Esophagus muscularis mucosa (tissue), 4 donors: ENCODE measurements at places on chromosomes 6 and 20. TPM values are rescaled to one million over a fixed set of nuclear protein-coding genes. Genes with fewer than 3 reads are reported as not detected.

DNA sequence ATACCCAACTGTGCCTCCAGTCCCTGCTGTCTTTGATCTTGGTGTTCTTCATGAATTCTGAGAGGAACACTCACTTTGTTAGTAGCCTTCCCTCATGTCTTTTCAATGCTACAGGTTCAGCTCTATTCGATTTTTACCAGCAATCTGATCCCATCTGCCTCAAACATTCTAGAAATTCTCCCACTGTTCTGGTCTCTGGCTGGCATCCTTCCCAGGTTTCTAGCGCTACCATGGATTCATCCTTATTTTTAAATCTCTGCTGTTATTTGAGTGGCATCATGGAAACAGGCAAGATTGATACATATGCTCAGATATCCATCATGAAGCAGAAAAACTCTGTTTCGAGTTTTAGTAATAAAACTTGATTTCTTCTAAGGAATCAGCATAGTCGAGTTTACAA, 94.8 kb downstream of the GRM1 start:
- DNase-seq = no peak
- no peaks in the 10 kb centered on the region for H3K4me1 ChIP-seq
- peaks cover 5% of the 10 kb centered on the region for H3K27me3 ChIP-seq
- H3K36me3 ChIP-seq = no peaks in the 10 kb centered on the region
- H3K27ac ChIP-seq = no peak overlapping the region
- no peak overlapping the region for H3K4me3 ChIP-seq

DNA sequence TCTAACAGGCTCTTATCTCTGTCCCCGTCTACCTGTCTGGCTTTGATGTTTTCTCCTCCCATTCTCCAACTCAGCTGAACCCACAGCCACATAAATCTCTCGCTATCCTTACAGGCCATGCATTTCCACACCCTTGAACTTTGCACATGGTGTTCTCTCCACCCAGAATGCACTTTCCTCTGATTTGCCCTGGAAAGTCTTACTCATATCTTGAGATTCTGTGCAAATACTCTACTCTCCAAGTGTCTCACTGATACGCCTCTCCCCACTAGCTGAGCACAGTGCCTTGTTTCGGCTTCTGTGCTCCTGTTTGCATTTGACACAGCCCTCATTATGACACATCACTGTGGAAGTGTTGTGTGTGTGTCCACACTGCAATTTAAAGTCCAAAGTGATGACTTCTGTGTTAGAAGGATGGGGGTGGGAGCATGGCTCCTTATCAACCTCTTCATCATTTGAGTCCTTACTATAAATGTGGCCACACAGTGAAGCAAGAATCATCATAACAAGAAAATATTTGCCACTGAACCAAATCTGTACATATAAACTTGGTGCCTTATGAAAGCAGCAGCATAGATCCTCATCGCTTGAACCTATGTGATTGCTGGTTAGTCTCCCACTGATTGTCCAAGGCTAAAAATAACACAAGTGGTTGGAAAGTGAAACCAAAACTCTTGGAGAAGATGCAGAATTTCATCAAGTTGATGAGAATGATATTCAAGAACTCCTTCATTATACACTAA, 5.5 kb upstream of the PRELID3B start:
- peaks cover 4% of the 10 kb centered on the region for H3K4me1 ChIP-seq
- H3K27ac ChIP-seq = no peak overlapping the region
- no peaks in the 10 kb centered on the region for H3K27me3 ChIP-seq

Gene PPIL1
- 23.9 TPM for total RNA-seq

DNA sequence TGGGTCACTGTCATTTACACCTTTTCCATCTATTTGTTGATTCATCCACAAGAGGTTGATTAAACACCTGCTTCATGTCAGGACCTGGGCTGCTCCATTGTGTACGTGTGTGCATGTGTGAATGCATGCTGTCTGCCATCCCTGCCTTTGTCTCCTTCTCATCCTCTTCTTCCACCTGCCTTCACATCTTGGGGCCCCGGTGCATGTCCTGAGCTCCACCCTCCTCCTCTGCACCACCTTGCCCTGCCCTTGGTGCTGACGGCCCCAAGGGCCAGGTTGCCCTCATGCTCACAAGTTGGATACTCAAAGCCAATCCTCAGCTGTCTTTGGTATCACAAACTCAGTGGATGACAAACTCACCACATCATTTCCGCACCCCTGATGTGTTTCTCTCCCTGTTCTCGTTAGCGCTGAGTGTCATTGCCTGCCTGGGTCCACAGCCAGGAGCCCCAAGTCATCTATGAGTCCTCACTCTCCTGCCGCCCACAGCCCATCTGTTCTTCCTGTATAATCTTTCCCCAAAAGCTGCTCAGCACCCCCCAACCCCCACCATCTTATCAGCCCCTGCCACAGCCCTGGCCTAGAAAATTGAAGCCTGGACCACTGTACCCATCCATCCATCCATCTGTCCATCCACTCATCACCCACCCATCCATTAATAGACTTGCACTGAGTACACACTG, 85.0 kb downstream of the SRC start:
- no peak overlapping the region for H3K27ac ChIP-seq
- no peaks in the 10 kb centered on the region for H3K4me1 ChIP-seq
- DNase-seq = no peak
- H3K36me3 ChIP-seq = no peaks in the 10 kb centered on the region

- H3K4me3 ChIP-seq = no peak overlapping the region
- H3K4me1 ChIP-seq = peaks cover 9% of the 10 kb centered on the region
- DNase-seq = no peak
- H3K27ac ChIP-seq = no peak overlapping the region
- H3K36me3 ChIP-seq = no peaks in the 10 kb centered on the region
Measured at GRCh38 chr20:23404196-23404595, 17.1 kb downstream of the NAPB start.

Gene PHACTR3
- total RNA-seq = 0.17 TPM

GRCh38 chr20:48007351-48007750, 222.1 kb upstream of the SULF2 start:
- H3K36me3 ChIP-seq = no peaks in the 10 kb centered on the region
- H3K27ac ChIP-seq = no peak overlapping the region
- H3K4me3 ChIP-seq = no peak overlapping the region
- no peak for DNase-seq
- no peaks in the 10 kb centered on the region for H3K4me1 ChIP-seq

- no peaks in the 10 kb centered on the region for H3K27me3 ChIP-seq
- H3K27ac ChIP-seq = no peak overlapping the region
- H3K36me3 ChIP-seq = no peaks in the 10 kb centered on the region
- no peaks in the 10 kb centered on the region for H3K4me1 ChIP-seq
- no peak overlapping the region for H3K4me3 ChIP-seq
Measured at GRCh38 chr20:29299811-29300578, 1957.5 kb upstream of the DEFB115 start.

GRCh38 chr20:53757472-53757913, 163.9 kb upstream of the ZNF217 start:
- H3K27me3 ChIP-seq = no peaks in the 10 kb centered on the region
- H3K4me1 ChIP-seq = no peaks in the 10 kb centered on the region
- no peak overlapping the region for H3K4me3 ChIP-seq

DNA sequence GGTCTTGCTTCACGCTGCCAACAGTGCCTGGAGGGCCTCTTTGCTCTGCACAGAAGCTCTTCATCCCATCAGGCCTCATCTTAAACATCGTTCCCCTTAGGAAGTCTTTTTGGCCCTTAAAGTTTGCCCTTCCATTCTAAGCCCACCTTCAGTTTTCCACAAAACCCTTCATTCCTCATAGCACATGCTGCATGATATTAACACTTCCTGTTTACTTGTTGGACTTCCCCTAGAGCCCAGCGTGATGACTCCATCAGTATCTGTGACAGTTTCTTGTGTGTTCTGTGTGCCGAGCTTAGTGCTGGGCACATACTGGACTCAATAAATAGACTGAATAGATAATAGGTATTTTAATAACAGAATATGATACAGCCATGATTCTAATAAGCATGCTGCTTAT, 2.2 kb downstream of the NT5DC1 start:
- H3K36me3 ChIP-seq = no peaks in the 10 kb centered on the region
- DNase-seq = no peak
- H3K4me1 ChIP-seq = peaks cover 35% of the 10 kb centered on the region
- no peak overlapping the region for H3K27ac ChIP-seq
- H3K4me3 ChIP-seq = no peak overlapping the region
